ENCODE measurements at places on chromosomes 5 and 9. TPM values are rescaled to one million over a fixed set of nuclear protein-coding genes. Genes with fewer than 3 reads are reported as not detected.

CDHR2 gene
- 4.2 TPM for total RNA-seq

ADGRD2 gene
- not detected for total RNA-seq

SRD5A1 gene
- total RNA-seq = 13.1 TPM

SLC1A1 gene
- 19.0 TPM for total RNA-seq

SLC6A3 gene
- total RNA-seq = 0.54 TPM

PCDHGA12 gene
- total RNA-seq = 4.0 TPM

SPINK9 gene
- total RNA-seq = not detected

SPINK7 gene
- not detected for total RNA-seq

GPR151 gene
- total RNA-seq = not detected

BHMT gene
- 30.7 TPM for total RNA-seq

FAM240B gene
- total RNA-seq = not detected

Data from kidney (tissue), 22 donors.